Stimulated activated CD8-positive, alpha-beta memory T cell treated with anti-CD3 and anti-CD28 coated beads, Interleukin-4, amount 100 ng/mL, for 4 hours (primary cell): ENCODE measurements at places on chromosomes 2 and 18.

GRCh38 chr2:189116979-189117378 is 62.6 kb downstream of the COL5A2 start:
- no peak for DNase-seq

GRCh38 chr18:49495076-49495475 is 8.0 kb upstream of the C18orf32 start:
- DNase-seq: no peak

DNA sequence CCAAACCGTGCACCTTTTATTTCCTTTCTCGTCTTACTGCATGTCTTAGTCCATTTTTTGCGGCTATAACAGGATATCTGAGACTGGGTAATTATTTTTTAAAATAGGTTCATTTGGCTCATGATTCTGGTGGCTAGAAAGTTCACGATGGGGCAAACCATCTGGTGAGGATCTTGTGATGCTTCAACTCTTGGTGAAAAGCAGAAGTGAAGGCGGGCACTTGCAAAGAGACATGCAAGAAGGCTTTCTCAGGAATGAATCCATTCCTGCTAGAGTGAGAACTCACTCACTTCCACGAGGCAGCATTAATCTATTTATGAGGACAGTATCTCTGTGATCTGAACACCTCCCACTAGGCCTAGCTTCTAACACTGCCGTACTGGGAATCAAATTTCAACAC is 327.1 kb upstream of the RBMS1 start:
- no peak for DNase-seq

DNA sequence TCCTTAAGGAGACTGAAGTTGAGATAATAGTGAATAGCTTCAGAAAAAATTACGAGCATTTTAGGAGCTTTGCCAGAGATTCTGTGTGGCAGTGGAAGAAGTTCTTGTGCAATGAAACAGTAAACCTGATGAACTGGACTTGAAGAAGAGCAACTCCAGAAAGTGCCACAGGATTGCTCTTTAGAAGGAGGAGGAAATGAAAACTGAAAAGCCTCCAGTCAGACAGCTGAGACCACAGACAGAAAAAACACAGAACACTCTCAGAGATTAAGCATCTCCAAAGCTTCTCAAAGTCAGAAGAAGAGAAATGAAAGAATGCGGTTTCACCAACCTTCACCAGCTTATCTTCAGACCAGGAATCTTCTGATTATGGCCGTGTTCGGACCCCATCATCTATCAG is 329.7 kb upstream of the CNTNAP5 start:
- no peak for DNase-seq

DNA sequence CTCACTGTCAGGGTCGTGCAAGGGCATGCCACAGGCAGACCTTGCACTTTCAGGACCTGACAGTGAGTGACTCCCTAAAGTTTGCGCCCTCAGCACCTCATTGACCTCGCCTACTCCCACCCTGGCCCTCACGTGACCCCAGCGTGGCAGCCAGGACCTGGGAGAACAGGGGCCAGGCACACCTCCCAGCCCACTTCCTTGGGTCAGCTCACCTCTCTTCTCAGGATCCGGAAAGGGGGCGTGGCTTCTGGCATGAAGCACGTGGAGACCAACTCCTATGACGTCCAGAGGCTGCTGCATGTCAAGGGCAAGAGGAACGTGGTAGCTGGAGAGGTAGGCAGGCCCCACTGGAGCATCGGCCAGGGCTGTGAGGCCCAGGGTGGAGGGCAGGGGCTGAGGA is 8.8 kb downstream of the VIL1 start:
- no peak for DNase-seq

DNA sequence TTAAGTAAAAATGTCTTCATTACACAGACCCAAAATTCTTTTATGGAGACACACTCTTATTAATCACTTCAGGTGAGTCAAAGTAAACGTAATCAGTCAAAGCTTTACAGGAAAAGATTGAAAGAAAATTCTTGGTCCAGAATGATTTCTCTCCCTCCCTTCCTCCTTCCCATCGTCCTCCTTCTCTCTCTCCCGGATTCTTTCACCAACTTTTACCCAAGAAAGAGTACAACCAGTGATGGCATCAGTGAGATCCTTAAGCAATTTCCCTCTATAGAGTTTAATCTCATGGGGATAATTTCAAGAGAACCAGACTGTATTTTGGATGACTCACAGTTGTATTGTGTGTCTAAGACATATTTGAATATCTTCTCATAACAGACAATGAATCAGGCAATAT is 258.1 kb downstream of the ALK start:
- no peak for DNase-seq

DNA sequence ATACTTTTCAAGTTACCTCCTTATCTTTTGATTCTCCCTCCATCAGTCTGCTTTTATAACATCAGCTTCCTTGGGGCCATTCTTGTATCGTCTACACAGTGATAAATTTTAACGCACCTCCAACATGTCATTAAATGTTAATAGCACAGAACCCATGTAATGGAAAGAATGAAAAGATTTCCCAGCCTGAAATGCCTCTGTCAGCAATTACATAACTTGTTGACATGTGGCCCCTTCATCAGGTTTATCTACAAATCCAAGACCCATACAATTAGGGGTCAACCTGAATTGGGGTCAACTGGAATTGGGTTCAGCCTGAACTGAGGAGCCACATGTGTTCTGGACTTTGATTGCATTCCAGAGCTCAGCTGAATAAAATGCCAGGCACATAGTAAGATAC is 148.2 kb upstream of the KLF7 start:
- no peak for DNase-seq

DNA sequence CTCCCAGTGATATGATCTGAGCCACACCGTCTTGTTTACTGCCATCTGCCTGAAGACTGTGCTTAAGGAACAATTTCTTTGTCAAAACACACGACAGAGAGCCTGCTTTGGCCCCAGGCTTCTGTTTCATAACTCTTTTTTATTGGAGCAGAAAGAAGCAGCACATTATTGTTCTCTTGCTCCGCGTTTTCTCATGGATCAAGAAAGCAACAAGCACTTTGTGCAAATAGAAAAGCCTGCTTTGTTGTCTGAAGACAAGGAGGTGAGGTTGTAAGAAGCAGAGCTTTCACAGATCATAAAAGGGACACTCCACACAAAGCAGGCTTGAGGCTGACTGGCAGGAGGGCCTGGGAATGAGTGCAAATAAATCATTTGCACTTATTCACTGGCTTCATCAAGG is 118.3 kb upstream of the FAM136A start:
- no peak for DNase-seq

- DNase-seq: no peak
These were observed 42.3 kb downstream of the SULT1C2 start for GRCh38 chr2:108330979-108331378.

DNA sequence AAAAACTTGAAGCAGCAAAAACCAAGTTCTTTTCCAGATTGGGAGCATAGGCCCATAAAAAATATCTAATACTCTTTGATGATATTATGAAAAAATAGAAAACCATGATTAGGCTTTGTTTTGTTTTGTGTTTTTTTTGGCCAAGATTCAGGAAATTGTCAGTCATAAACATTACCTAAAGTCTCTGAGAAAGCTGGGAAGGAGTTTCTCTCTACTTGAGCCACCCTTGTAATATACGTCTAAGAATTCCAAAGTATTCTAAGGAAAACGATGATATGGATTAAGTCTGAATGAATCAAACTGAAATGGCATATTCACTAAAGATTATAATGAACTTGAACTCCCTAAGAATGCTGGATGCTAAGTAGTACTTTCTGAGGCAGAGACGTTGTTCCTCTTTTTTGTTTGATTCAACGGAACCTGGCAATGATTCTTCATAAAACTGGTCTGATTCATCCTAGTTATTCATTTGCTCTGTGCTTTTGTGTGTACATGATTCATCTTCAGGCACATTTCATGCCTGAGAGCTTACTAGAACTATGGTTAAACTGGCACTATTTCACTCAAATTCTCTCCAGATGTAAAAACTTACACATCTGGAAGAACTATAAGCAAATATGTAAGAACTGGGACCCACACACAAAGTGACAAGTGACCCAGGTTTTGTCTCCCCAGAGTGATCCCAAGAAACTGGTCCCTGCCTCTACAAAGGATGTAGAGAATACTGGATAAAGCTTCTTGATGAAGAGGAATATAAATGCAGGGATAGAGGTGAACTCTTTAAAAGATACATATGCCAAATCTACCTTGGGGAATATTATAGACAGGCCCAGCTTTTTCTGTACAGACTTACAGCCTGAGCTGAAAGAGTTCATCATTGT is 159.7 kb downstream of the DOCK10 start:
- no peak for DNase-seq

DNA sequence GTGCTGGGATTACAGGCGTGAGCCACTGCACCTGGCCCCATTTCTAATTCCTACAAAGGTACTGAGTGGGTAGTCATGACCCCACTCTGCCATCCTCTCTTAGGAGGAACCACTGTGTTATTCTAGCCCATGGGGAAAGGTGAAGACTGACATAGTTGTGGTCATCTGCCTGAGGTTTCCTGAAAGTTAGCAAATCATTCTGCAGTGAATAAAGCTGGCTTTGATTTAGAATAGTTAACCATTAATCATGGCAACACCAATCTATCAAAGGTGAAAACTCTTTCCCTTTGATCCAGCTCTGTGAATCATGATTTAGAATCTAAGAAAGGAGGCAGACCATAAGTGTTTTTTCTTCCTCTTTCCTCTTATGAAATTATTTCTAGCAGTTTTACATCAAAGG is 50.8 kb downstream of the SUMO1 start:
- DNase-seq: no peak

DNA sequence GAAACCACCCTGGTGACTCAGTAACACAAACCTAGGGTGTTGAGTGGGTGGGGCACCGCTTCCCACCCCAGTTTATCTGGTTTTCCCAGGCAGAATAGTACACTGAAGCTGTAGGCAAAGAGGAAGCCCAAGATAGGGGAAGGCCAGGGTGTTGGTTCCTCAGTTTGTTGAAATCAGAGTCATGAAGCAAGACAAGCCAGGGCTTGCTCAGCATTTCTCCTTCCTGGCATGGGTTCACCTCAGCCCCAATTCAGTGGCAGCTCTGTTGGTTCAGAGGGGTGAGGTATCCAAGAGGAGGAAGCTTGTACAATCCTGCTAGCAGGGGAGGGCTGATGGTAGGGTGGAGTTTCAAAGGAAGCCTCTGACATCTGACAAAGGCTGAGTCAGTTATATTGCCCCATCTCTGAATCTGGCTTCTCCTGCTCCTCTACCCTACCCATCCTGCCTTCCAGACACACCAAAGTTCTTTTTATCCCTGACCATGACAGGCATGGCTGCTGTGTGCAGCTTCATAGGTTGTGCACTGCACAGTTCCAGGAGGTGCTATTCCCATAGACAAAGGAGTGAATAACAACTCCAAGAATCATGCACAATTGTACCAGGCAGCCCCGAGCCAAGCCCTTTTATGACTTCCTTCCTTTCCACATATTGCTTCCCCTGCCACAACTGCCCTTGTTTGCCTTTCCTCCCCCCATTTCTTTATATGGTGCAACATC is 24.9 kb upstream of the RAB10 start:
- no peak for DNase-seq

GRCh38 chr2:168641636-168642035 is 160.8 kb upstream of the NOSTRIN start:
- no peak for DNase-seq

DNA sequence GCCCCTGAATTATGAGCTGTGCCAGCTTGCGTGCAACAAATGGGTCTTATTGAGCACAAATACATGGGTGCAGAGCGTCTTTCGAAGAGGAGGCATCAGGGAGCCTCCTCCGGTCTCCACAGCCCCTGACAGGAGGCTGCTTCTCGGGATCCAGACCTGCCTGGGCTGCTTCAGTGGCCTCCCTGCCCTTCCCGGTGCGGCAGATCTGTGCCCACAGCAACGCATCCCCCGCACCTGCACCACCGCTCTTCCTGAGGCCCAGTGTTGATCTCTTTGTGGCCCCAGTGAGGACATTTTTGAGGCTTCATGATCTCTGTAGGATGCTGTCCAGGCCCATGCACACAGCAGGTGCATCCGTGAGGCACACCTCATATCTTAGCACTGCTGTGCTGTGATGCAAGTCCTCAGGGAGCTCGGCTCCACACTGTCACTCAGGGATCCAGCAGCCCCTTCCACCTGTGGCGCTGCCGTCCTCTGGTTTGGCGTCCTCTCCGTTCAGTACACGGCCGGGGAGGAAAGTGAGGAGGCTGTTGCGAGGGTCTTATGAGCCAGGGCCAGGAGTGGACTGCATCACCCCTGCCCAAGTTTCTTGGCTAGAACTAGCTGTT is 17.4 kb downstream of the RTP5 start:
- no peak for DNase-seq

DNA sequence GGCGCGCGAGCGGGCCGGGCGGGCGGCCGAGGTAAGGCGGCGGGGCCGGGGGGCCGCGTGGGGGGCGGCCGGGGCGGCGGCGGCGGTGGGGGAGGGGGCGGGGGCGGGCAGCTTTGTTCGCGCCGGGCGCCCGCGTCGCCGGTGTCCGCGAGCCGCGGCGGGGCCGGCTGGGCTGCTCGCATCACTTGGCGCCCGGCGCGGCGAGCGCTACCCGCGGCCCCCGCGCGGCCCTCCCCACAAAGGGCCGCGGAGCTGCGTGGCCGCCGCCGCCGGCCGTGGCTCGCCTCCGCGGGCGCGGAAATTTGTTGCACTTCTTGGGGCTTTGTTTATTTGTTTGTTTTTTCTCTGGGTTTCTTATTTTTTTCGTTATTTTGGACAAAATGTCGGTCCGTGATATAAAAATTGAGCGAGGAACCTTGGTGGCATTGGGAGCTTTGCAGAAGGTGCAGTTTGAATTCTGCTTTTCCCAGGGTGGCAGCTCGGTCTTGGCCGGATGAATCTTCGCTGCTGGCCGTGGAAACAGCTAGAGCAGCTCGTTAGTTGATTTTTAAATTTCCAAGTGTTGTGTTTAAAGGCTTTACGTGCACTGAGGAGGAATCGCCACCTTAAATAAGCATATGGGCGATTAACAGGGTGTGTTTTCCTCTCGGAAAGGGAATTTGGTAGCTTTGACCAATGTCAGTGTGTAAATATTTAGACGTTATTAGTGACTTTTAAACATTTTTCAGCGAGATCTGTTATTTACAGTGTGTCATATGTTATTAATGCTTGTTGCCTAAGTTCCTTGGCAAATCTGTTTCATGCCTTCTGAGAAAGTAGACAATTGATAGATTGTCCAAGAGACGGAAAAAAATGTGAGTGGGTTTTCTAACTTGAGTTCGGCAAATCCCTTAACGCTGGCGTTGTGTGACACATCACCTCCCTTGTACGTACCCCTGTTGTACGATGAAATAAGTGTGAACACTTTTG is 822 bp downstream of the UBE2E3 start:
- no peak for DNase-seq

DNA sequence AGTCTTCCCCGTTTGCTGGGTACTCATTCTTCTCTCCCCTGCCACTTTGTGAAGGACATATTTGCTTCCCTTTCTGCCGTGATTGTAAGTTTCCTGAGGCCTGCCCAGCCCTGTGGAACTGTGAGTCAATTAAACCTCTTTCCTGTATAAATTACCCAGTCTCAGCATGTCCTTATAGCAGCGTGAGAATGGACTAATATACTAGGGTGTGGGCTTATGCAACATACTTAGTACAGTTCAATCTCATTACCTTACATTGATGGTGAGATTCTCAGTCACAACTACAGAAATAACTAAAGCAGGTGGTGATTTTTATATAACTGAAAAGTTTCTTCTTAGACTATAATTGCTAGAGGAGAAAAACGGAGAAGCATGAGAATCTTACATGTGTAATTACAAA is 237.9 kb upstream of the MMADHC start:
- DNase-seq: no peak
